Activated gamma-delta T cell treated with Interleukin-2 at 50 U/mL for 16 hours (primary cell): ENCODE measurements at places on chromosomes 12 and 14.
A peak's percentile ranks its signal among the peaks of the same experiment; 100 is the strongest.

- no peak for DNase-seq
Measured at GRCh38 chr12:56867216-56867615, 67.0 kb downstream of the SDR9C7 start.

DNA sequence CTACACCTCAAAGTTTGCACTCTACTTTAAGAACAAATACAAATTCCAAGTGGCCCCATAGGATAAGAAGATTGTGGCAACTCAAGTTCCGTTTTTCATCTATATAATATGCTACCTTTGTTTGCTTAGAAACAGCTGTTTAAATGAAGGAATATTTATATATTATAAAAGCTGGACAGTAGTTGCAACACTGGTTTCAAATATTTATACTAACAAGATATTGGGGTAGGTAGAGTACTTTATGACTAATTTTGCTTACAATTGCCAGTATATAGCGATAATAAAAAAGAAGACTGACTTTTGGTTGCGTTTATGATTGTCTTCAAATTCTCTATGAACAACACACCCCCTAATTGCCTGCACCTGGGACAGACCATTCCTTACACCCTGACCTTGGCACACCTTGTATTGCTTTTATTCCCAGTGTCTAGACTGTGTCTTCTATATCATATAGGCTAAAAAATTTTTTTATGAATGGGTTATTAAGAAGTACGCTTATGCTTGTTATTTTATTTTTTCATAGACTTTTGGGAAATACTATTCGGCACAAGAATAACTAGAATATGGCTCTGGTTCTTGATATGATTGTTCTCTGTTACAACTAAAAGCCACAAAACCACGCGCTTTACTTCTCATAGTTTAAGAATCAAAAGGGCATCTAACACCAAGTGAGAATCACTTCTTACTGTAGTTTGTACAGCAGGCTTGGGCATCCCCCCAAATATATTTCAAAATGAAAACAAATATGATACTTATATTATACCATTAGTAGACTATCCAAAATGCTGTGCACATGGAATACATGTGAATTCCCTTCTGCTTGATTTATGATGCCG lies 455.4 kb upstream of the DCN start:
- no peak for DNase-seq

DNA sequence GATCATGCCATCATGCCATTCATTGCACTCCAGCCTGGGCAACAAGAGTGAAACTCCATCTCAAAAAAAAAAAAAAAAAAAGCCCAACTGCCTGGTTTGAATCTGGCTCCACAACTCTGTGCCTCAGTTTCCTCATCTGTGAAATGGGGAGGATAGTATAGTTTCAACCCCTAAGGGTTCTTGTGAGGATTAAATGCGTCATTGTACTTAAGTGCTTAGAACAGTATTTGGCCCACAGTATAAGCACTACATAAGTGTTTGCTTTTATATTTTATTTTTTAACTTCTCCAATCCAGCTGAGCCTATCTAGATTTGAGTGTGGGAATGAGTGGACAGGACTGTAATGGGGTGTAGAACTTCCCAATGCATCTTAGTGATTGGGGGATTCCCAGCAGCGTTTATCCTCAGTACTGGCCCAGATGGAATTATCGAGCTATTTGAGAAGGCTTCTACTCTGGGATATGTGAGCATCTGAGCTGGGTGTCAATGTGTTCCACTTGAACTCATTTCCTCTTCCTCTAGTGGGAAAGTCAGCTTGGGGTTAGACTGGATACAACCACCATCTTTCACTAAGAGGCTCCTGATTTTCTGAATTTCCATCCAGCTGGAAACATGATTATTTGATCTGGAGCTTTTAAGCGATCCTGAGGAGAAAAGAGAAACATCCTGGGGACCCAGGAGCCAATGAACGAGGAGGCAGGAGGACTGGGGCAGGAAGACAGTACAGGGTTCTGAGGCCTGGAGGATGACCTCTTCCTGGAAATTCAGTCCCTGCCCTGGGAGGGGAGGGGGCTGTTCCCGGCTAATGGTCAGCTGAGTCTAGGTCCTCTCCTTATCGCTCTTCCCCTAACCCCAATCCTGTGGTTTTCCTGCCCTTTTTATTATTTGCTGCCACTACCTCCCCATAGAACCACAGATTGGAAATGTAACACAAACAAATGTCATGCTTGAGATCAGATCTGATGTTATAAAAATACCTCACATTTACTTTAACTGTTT lies 9.3 kb upstream of the ESPL1 start:
- DNase-seq = no peak

DNA sequence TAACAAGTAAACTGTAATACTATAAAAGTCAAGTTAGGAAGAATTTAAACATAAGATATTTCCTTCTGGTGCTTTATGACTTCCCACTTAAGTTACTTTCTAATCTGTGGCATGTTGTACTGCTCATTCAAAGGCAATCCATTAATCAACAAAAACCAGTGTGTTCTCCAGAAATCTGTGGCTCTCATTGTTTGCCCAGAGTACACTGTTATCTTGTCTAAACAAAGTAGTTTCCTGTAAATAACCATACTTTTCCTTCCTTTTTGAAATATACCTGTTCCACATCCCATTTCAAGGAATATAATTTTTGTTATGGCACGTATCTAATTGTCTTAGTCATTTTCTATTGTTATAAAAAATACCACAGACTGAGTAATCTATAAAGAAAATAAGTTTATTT lies 184.1 kb downstream of the CCER1 start:
- no peak for DNase-seq

- DNase-seq = no peak
Measured at GRCh38 chr14:34334329-34334728, 127.7 kb downstream of the SPTSSA start.

DNA sequence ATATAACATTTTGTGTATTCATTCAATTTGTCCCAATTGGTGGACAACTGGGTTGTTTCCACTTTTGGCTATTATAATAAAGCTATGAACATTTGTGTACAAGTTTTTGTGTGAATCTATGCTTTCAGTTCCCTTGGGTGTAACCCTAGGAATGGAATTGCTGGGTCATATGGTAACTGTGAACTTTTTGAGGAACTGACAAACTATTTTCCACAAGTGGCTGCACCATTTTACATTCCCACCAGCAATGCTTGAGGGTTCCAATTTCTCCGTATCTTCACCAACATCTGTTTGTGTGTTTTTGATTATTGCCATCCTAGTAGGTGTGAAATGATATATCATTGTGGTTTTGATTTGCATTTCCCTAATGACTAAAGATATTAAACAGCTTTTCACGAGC lies 13.0 kb downstream of the LPCAT3 start:
- no peak for DNase-seq

DNA sequence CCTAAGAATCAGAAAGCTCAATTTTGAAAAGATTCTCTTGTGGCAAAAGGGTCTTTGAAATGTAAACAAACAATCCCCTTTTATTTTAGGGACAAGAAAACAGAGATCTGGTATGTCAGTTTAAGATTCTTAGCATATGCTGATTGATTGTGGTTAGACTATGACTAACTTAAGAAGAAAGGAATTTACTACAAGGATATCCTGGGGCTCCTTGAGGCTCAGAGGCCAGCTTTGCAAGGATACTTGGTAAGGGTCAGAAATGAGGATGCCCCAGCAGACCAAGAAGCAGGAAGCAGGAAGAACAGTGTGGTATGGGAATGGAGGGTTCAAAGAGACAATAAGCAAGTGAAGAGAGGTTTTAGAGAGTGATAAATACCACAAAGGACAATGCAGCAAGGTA lies 474.6 kb downstream of the ETNK1 start:
- no peak for DNase-seq

DNA sequence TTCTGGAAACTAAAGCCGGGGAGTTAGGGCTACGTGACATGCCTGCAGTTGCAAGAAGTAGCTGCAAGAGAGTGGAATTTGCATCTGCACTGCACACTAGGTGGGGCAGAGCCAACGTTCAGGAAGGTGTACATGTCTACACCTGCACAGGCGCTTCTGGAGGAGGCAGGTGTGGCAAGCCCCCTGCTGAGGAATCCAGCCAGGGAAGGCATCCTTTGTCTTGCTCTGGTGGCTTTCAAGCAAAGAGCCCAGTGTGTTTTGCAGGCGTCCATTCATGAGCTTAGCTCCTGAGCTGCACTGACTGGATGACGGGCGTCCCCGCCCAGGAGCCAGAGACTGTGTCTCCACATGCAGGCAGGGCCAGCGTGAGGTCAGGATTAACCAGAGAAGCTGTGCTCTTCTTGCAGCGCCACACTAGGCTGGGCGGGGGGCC lies 116.3 kb downstream of the ZFP36L1 start:
- DNase-seq = no peak

GRCh38 chr14:100587086-100587762 lies at the start of gene BEGAIN:
Gene BEGAIN (minus strand): TSS chr14:100587417. CDS start chr14:100587290, 127 bp downstream.
- DNase-seq = no peak

DNA sequence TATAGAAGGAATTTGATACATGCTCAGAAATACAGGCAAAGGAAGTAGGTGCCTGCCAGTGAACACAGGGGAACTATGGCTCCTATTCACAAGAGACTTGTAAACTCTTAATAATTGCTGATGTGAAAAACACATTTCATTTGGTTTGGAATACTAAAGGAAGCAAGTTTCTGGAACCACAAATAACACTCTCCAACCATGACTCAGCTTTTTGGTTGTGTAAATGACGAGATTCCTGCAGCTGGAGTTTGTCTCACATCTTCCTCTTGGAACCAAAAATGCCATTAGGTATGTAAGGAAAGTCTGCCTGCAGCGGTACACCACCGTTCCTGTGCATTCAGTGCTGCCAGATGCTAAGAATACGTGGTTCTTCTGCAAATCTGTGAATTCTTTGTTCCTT lies 4.5 kb upstream of the OR11H6 start:
- DNase-seq = no peak

GRCh38 chr12:28882444-28882843 lies 266.6 kb upstream of the FAR2 start:
- no peak for DNase-seq

DNA sequence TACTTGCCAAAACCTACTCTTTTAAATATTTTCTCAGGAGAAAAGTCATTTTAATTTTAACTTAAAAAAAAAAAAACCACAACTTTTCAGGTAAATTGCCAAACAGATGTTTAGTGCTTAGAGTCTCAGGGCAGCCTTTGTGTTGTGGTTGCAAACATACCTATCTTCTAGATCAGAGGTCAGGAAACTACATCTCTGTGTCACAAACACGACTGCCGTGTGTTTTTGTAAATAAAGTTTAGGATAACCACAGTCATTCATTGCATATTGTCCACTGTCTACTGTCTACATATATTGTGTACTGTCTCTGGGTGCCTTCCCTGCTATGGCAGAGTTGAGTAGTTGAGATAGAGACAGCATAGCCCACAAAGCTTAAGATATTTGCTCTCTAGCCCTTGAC lies 48.9 kb downstream of the DYRK2 start:
- peak; percentile 11 for DNase-seq

GRCh38 chr14:59277659-59278058 lies 89.2 kb downstream of the DAAM1 start:
- no peak for DNase-seq

- no peak for DNase-seq
Measured at GRCh38 chr12:19755136-19755535, 315.8 kb downstream of the AEBP2 start.

DNA sequence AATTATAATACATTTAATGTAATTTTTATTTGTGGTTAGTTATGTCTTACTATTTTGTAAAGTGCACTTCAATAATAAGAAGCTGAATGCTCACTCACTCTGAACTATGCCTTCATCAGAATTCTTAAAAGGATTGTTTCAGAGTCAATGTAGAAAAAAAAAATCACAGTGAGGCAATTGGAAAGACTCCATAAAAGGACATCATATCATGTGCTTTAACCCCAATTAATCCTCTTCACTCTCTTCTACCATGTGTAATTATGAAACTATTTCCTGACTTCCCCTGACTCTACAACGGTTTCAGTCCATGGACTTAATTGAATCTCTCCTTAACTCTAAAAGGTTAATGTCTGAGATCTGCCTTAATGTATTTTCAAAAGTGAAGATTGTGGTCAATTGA lies 250.4 kb upstream of the ALG10 start:
- DNase-seq = no peak

DNA sequence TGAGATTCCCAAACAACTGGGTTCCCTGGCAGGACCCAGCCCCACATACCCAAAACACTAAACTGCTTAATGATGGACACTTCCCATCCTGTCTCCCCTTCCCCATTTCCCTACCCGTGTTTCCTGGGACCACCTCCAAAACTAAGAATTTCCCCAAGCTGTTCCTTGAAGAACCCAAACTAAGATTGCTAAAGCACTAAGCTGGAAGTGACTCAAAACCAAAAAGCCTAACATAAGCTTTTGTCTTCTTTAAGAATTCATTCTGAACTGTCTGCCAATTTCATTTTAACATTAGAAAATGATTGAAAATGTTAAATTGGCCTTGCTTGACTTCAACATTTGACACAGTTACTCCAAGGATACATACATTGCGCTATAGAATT lies 29.5 kb upstream of the STAB2 start:
- DNase-seq = no peak

DNA sequence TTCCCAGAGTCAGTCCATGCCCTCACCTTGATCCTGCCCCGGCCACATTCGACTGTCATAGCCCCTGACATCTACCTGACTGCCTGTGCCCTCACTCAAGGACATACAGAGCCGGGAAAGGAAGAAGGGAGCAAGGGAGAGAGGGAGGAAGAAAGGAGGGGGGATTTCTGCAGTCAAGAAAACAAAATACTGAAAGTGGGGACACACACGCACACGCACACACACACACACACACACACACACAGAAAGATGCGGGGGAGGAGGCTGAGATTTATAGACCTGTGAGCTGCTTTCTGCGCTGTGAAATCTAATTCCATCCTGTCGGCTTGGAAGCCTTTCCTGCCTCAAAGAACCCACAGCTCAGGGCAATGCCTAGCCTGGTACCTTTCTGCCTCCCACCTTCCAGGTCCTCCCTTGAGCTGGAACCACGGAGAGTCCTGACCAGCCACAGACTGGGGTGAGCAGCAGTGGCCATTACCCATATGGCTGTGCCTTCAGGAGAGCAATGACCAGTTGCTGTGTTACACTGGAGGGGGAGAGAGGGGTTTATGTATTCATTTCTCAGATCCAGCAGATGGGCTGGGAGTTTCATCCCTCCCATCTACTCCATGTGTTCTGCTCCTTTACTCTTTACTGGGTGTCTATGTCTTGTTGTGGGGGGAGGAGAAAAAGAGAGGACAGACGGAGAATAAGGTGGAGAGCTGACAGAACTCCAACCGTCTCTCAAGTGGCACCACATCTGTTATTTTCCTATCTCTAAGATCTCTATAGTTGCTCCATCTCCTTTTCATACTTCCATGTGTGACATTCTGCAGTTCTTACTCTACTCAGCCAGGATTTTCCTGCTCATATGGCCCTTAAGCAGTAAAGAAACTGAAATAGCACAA lies 12.9 kb downstream of the C14orf93 start:
- DNase-seq = no peak

GRCh38 chr12:123253641-123254459 lies 17.8 kb downstream of the CDK2AP1 start:
- no peak for DNase-seq

- peak; percentile 26 for DNase-seq
Measured at GRCh38 chr12:6074427-6074826, 50.0 kb downstream of the VWF start.

- DNase-seq = no peak
Measured at GRCh38 chr12:94458877-94459727, 565 bp downstream of the CEP83 start.

- DNase-seq = no peak
Measured at GRCh38 chr14:99822800-99823455, 29.7 kb downstream of the EML1 start.
